Muscle of leg (tissue), 16 donors: ENCODE measurements at places on chromosomes 5 and 9. TPM values are rescaled to one million over a fixed set of nuclear protein-coding genes. Genes with fewer than 3 reads are reported as not detected.

- no peak for DNase-seq
These were observed 1.0 kb downstream of the CSF1R start for GRCh38 chr5:150085191-150085912.

DNA sequence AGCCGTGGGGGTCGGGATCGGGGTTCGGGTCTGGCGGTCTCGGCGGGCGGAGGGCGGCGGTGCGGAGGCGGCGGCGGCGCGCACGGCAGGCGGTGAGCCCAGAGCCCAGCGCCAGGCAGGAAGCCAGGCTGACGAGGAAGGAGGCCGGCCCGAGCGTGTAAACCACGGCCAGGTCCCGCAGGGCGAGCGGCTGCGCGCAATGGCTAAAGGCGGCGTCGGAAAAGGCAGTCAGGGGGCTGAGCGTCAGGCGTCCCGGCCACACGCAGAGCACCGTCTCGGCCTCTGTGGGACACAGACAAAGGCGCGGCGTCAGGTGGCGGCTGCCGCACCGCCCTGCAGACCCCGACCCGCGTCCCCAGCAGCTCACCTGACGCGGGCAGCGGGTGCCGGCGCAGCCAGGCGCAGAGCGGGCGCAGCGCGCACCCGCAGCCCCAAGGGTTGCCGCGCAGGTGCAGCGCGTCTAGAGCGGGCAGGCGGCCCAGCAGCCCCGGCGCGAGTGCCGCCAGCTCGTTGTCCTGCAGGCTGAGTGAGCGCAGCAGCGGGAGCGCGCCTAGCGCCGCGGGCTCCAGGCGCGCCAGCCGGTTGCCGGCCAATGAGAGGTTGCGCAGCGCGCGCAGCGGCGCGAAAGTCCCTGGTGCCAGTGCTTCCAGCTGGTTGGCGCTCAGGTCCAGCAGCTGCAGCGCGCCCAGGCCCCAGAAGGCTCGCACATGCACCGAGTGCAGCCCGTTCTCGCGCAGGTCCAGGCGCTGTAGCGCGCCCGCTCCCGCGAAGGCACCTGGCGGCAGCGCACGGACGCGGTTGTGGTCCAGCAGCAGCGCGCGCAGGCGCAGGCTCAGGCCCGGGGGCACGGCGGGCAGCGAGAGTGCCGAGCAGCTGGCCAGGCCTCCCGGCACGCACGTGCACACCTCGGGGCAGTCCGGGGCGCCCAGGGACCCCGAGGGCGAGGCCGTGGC lies 671 bp downstream of the LRRC26 start:
- DNase-seq, result peak; percentile 52

- DNase-seq, result peak; percentile 67
These were observed 566 bp upstream of the FOCAD start for GRCh38 chr9:20683351-20684034.

DNA sequence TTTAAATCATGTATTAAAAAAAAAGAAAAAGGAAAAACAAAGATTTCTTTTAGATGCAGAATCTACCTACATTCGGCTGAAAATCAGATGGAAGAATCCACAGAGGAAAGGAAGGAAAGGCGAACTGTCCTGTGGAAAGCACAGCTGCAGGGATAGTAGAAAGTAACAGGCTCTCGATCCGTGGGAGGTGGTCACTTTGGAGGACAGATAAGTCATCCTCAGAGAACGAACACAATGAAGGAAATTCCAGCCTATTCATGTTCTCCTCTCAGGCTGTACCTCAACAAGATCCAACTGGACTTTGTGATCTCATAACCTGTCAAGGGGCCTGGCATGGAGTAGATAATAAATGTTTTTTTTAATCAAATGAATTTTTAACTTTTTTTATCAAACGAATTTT lies 72.8 kb downstream of the NR6A1 start:
- DNase-seq, result no peak

GRCh38 chr5:142404046-142404477 lies 79.2 kb upstream of the SPRY4 start:
- DNase-seq, result peak; percentile 87

- DNase-seq, result no peak
These were observed 72.0 kb downstream of the ACTBL2 start for GRCh38 chr5:57410374-57411320.

Gene ROPN1L
- not detected for polyA plus RNA-seq

Gene SIT1
- polyA plus RNA-seq, result 0.09 TPM

Gene CCDC192
- 0.87 TPM for polyA plus RNA-seq

Gene FNIP1
- polyA plus RNA-seq, result 10.4 TPM
